Astrocyte of the cerebellum (primary cell): ENCODE measurements at places on chromosomes 5 and 9.

DNA sequence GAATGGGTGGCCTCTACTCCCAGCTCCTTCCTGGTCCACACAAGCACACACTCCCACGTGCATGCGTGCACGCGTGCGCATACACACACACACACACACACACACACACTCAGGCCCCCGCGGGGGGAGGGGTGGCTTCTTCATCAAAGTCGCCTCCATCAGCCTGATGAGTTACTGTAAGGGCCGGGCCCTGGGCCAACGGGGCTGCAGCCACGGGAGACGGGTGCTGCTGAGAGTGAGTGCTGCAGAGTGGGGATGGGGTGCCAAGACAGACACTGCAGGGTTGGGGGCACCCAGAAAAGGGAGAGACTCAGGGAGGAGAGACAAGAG is 18.1 kb downstream of the CNTFR start:
- no peak for DNase-seq

GRCh38 chr9:7370988-7371387 is 428.6 kb downstream of the DMAC1 start:
- no peak for DNase-seq

DNA sequence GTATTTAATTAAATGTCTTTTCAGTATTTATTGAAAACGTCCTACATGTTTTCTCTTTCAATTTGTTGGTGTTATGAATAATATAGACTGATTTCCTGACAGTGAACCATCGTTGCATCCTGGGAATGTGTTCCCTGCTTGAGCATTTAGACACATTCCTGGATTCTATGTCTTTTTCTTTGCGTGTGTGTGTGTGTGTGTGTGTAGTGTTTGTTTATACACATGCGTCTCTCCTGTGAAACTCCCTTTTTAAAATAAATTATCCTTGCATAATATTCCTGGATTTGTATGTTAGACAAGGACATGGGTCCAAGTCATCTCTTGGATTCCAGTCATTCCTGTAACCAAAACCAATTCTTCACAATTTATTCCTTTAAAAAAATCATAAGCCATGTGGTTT is 153.4 kb downstream of the HSPA4 start:
- no peak for DNase-seq

- no peak for DNase-seq
Measured at GRCh38 chr5:18754201-18754600, 1119.9 kb downstream of the TAF11L14 start.

GRCh38 chr5:155418960-155419579 is 405.5 kb downstream of the KIF4B start:
- no peak for DNase-seq

DNA sequence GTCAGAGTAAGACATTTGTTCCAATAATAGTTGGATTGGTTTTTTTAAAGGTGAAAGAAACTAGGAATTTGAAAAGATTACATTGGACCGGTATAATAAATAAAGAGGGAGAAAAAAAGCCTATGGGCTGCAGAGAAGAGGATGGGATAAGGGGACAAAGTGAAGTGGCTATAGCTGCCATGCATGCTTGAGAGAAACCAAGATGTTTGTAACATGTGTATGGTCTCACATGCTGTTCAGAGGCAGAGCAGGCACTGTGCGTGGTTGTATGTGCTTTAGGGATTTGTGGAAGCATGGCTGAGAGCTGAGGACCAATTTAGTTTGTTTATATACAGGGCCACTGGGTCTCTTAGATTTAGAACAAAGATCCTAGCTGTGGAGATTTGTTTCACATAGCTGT is 32.7 kb downstream of the LNPEP start:
- no peak for DNase-seq

DNA sequence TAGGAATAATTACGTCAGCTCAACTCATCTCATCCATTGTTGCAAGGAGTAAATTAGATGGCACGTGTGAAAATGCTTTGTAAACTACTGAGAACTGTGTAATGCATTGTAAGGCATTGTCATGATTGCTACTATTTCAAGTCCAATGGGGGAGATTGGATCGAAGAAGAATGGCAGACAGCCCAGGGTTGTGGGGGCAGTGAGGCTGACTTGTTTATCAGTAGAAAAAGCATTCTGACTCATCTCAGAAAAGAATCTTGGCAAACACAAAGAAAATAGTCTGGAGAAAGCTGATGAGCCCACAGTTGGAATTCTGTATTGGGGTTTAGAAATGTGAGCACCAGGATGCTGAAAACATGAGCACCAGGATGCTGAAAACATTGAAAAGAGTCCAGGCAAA is 28.0 kb upstream of the DAP start:
- peak; percentile 91 for DNase-seq

GRCh38 chr9:95003689-95004410 is 277.4 kb downstream of the AOPEP start:
- no peak for DNase-seq

GRCh38 chr5:132022737-132023136 is 11.3 kb upstream of the ACSL6 start:
- DNase-seq = no peak
